CD4-positive, CD25-positive, alpha-beta regulatory T cell (primary cell): ENCODE measurements at places on chromosomes 12 and 14.
A peak's percentile ranks its signal among the peaks of the same experiment; 100 is the strongest.

- DNase-seq: no peak
Observed at GRCh38 chr14:103820382-103820781, 27.0 kb downstream of the PPP1R13B start.

DNA sequence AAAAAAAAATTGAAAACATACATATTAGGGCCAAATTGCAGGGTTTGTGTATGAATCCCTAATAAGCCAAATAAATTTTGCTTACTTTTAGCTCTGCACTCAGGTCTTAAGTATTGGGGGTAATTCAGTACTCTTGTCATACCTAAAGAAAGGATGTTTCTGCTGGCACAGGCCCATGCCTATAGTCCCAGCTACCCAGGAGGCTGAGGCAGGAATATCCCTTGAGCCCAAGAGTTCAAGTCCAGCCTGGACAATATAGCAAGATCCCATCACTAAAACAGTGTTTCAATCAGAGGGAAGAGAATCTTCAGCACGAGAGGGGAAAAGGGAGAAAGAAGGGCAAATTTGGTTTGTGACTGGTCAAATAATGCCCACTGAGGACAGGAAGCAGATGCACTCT, 3.4 kb upstream of the GPR19 start:
- DNase-seq: no peak

DNA sequence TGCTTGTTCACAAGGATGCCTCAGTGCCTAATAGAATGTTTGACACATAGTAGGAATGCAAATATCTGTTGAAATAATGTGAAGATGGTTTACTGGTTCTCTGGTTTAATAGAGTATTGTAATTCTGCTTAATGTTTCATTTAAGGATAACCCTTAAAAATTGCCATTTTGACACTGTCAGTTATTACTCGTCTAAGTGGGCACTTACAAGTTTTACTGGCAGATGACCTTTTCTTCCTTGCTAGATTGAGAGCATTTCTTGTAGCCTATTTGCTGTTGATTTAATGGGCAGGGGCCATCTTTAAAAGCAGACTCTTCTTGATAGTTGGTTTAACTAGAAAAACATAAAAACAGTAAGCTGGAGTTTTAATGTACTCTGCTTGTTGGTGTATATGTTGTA, 1.9 kb downstream of the TMEM263 start:
- no peak for DNase-seq

- DNase-seq: peak; percentile 8
Observed at GRCh38 chr12:12891080-12891880, at the start of gene GPRC5A. Gene GPRC5A (plus strand): TSS chr12:12891562. CDS start chr12:12908250, 16,688 bp downstream.

GRCh38 chr14:59313144-59313651, 124.7 kb downstream of the DAAM1 start:
- DNase-seq: no peak

DNA sequence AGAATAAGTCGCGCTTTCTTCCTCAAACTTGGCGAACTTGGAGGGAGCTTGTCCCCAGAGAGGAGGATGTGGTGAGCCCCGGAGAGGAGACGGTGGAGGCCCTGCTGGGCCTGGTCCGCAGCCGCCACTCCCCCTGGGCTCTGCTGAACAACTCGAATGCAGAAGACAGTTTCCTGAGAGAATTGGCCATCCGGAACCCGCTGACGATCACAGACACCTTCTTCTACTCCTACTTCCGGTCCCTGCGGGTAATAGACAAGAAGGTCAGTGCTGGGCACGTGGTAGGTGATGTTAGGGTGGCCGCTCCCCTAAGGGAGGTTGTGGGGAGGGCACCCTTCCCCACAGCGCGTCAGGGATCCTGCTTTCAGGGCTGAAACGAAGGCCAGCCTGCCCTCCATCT, 1.6 kb downstream of the LRRC43 start:
- DNase-seq: no peak

DNA sequence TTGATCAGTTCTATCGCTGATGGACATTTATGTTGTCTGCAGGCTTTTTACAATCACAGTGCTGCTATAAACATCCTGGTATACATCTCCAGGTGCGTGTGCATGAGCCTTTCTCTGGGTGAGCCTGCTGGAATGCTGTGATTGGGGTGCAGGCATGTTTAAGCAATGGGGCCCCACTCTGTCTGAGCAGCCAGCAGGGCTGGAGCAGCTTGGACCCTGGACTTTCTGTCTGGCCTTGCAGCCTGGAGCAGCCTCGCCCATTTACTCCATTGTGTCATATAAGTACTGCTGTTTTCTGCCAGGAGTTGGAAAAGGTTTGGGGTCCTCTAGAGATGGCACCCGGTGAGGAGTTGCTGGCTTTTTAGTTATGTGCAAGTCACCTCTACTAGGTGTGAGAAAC, 199.0 kb downstream of the KIF26A start:
- DNase-seq: no peak

- no peak for DNase-seq
Observed at GRCh38 chr12:88325816-88326189, 183.7 kb downstream of the TMTC3 start.

DNA sequence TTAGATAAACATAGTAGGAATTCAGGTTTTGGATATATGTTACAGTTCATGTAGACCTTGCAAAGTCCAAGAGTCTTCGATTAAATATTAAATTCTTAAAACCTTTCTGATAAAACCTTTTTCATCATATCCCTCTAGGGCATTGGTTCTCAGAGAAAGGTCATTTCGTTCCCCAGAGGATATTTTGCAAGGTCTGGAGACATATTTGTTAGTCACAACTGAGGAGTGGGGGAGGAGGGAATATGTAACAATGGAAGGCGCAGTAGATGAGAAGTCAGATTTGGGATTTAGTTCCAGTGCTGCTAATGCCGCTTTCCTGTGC, 5.3 kb downstream of the TMEM253 start:
- no peak for DNase-seq

DNA sequence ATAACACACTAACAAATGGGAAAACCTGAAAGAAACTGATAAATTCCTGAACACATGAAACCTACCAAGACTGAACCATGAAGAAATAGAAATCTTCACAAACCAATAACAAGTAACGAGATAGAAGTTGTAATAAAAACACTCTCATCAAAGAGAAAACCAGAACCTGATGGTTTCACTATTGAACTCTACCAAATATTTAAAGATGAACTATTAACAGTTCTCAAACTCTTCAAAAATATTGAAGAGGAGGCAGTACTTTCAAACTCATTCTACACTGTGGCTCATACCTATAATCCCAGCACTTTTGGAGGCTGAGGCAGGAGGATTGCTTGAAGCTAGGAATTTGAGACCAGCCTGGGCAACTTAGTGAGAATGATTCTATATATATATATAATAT, 48.4 kb upstream of the TMTC2 start:
- no peak for DNase-seq

DNA sequence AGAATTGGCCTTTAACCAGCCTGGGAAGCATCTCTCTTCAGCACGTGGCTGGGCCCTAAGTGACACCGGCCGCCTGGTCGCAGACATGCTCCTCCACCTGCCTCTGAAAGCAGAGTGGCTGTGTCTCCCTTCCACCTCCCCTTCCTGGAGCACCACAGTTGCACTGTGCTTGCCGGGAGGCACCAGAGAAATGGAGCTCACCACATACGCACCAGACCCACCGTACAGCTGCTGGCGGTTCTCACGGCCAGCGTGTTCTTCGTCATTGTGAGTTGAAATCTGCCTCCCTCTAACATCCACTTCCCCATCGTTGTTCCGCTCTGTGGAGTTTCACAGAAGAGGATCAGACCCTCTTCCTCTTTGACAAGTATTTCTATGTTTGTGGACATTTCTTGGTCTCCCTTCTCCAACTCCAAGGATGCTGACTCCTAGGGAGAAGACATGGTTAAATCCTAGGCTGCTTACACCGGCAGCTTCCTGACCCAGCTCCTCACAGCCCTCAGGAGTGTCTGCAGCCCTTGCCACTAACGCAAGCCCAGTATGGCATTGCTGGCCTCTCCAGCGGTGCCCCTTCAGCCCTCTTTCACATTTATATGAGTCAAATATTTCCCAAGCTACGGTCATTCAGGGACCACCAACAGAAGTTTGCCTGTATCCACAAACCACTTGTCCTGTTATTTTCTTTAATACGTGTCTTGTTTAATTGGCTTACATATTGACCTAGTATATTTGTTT, 11.5 kb upstream of the KRT5 start:
- no peak for DNase-seq

DNA sequence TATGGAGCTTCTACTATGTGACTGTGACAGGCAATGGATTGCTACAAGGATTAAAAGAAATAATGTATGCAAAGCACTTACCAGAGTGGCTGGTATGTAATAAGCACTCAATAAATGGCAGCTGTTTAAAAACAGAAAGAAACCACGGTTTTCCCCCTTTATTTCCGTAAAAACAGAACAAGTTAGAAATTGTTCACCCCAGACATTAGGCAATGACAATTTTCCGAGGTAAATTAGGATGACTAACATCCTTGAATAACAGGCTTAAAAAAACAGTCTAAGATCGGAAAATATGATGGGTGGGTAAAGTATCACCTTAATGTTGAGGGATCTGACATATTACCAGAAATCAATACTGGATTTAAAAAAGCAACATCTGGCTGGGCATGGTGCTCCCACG, 20.9 kb upstream of the CNIH1 start:
- DNase-seq: no peak

- no peak for DNase-seq
Observed at GRCh38 chr14:88639221-88639620, 76.4 kb downstream of the ZC3H14 start.

DNA sequence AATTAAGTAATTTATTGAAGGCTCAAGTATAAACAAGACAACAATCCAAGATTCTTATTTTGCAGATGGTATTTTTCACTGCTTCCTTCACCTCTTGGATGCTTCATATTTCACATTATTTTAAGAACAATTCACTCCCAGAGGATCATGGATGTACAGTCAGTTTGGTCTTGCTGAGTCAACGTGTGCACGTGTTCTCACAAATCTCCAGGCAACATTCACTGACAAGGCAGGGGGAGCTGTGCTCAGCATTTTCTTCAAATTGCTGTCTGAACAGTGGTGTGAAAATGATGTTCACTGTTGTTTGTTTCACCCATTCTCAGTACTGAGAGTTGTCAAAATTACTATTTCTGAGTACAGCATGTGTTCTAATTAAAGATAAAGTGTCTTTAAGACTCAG, 118.3 kb upstream of the SLC38A4 start:
- DNase-seq: no peak
